ENCODE measurements at places on chromosomes 1 and 21.
A peak's percentile ranks its signal among the peaks of the same experiment; 100 is the strongest.

DNA sequence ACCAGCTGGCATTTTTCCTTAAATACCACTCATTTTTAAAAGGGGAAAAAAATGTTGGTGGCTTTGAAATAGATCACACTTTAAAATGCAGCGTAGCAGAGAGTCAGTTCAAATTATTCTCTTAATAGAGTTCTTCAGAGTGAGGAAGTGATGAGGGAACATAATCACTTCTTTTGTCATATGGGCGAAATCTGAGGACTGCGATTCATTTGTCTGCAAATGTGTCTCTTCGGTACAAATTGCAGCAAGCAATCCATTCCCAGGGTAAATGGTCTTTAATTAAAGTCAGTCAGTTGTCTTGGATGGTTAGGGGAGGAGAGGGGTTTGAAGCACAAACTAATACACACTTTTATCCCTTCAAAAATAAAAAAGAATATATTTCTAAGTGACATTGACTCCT is 86.0 kb upstream of the SELENON start:
- no peak for DNase-seq

DNA sequence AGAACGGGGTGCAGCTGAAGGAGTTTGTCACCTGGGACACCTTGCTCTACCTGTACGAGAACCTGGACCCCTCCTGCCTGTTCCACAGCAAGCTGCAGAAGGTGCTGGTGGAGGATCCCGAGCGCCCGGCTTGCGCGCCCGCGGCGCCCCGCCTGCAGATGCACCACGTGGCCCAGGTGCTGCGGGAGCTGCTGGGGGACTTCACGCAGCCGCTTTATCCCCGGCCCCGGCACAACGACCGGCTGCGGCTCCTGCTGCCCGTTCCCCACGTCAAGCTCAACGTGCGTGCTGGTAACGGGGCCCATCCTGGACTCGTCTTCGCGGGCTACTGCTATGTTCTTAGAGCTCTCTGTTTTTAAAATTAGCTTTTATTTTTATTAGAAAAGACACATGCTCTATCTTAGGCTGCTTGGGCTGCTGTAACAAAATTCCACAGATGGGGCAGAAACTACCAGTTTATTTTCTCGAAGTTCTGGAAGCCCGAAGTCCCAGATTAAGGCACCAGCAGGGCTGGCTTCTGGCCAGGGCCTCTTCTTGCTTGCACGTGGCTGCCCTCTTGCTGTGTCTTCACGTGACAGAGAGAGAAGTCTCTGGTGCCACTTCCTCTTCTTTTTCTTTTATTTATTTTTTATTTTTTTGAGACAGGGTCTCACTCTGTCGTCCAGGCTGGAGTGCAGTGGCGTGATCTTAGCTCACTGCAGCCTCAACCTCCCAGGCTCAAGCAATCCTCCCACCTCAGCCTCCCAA is 38.1 kb downstream of the TRPM2 start:
- no peak for DNase-seq

- DNase-seq = no peak
These were observed 20.7 kb downstream of the IGSF21 start for GRCh38 chr1:18128298-18128697.

DNA sequence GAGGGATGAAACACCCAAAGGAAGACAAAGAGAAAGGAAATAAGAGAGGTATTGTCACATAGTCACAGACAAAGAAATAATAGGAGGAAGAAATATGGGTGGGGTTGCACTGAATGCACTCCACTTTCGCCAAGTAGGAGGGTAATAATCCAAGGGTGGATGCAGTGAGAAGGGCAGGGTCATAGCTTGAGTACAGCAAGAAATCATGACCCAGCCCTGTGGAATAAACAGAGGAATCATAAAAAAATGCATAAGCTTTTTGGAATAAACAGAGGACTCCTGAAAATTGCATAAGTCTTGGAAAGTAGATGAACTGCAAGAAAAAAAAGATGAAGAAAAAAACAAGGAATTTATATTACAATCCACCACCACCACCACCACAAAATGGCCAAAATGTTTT is 53.1 kb upstream of the CD55 start:
- DNase-seq = no peak

- no peak for DNase-seq
These were observed 977 bp downstream of the PRPF3 start for GRCh38 chr1:150322310-150322709.

DNA sequence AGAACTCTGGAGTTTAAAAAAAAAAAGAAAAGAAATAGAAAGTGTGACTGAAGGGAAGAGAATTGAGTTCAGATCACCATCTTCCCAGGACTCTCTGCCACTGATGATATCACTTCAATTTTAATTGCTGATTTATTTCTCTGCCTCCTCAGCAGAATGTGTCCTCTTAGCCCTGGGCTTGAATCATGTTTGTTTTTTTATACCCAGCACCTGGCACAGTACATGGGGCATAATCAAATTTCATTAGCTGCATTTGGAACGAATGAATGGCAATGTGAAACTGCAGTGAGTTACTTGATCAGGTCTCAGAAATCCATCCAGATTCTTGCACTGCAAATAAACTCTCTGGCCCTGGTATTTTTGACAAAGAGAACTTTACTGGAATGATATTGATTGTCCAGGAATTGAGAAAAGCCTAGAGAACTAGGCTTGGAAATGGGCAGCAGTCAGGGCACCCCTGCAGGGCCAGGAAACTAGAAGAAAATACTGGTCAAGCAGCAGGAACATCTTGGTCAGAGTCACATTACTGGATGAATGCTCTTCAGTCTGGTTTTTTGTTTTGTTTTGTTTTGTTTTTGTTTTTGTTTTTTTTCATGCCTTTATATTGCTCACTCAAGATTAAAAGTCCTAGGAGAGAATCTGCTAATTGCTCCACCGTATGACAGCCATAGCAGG is 103.8 kb upstream of the FAM78B start:
- no peak for DNase-seq

DNA sequence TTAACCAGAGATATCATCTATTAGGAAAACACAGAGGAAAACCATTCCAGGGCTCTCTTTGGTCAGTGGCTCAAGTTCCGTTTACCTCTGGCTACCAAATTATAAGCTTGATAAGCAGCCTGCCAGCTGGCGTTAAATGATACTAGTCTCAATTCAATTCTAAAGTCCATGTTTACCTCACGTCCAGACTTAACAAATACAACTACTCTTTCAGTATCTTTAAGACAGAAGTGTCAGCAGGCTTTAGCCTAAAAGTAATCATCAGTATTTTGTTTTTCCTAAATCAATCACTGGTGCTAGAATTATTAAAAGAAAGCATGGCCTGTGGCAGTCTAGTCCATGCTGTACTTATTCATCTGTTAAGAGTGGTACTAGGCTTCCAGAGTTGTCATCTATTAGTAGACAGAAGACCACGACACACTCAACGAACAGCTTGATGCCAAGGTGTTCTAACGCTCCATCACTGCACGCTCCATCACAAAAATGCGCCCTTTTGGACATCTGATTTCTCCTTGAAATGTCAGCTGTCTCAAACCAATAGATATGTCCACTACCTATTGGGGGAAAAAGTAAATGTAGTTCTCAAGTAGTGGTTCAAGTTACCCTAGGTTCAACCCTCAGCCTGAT is 1.5 kb downstream of the IVNS1ABP start:
- DNase-seq = no peak

DNA sequence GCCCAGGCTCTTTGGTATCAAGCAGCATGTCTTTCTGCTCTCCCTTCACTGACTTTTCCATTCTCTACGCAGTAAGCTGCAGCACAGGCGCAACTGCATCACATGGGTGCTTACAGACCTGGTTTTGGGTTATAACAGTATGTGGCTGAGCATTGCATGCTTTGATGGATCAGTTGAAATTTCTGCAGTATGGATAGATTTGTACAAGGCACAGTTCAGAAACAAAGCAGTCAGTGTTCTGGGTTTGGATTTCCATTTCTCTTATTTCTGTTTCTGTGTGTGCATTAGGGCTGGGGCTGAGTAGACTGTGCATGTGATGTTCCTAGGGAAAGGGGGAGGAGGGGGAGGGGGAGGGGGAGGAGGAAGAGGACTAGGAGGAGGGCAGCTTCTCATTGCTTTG is 4.5 kb downstream of the FAM163A start:
- no peak for DNase-seq

DNA sequence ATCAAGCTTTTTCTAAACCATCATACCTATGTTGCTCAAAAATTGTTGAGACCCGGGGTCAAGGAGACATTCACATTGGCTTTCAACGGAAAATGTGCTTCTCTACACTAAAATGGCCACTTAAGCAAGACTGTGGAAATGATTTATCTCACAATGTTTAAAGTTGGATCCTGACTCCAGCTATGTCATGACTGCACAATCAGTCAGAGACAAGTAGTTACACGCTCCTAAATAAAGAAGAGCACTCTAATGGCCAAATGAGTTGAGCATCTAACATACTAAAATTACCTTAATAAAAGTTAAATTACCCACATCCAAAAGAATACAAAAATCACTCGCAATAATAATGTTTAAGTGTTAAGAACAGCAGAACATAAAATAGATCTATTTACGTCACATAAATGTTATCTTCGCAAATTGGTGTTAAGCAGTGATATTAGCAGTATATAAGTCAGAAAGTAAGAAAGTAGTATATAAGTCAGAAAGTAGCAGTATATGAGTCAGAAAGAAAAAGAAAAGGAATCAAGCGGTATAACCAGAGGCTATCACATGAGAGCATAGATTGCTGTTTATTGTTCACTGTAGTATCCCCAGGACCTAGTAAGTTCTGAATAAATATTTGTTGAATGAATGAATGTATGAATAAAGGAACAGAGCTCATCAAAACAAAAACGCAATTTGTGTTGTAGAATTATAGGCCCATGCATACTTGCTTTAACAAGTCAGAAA is 28.4 kb downstream of the ZNF281 start:
- DNase-seq = no peak

- no peak for DNase-seq
These were observed 1.5 kb downstream of the AK4 start for GRCh38 chr1:65149351-65150107.

DNA sequence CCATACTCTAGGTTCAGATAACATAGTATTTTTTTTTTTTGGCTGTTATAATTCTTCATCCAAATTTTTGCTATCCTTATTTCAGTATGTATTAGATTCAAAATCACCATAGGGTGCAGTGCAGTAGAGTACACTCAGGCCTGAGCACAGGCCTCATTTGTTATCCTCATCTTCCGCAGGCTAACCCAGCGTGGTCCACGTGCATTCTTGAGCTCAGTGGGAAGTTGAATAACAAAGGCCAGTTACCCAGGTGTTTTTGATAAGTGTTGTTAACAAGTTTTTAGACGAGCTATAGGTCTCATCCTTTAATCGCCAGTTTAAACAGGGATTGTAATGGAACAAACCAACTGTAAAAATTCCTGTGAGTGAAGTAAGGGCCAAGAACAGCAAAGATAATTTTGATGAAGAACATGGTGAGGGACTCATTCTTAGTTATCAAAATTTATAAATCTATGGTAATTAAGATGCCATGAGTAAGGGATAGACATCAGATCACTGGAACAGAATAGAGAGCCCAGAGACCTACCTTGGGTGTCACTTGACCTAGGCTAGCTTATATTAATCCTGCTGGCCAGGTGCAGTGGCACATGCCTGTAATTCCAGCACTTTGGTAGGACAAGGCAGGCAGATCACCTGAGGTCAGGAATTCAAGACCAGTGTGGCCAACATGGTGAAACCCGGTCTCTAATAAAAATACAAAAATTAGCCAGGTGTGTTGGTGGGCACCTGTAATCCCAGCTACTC is 22.0 kb downstream of the FLVCR1 start:
- no peak for DNase-seq

- no peak for DNase-seq
These were observed 861.1 kb upstream of the ADAMTS5 start for GRCh38 chr21:27827972-27828371.

- no peak for DNase-seq
These were observed 205.7 kb downstream of the NCAM2 start for GRCh38 chr21:21203822-21204339.

- DNase-seq = no peak
These were observed 16.1 kb downstream of the USP1 start for GRCh38 chr1:62452951-62453350.

DNA sequence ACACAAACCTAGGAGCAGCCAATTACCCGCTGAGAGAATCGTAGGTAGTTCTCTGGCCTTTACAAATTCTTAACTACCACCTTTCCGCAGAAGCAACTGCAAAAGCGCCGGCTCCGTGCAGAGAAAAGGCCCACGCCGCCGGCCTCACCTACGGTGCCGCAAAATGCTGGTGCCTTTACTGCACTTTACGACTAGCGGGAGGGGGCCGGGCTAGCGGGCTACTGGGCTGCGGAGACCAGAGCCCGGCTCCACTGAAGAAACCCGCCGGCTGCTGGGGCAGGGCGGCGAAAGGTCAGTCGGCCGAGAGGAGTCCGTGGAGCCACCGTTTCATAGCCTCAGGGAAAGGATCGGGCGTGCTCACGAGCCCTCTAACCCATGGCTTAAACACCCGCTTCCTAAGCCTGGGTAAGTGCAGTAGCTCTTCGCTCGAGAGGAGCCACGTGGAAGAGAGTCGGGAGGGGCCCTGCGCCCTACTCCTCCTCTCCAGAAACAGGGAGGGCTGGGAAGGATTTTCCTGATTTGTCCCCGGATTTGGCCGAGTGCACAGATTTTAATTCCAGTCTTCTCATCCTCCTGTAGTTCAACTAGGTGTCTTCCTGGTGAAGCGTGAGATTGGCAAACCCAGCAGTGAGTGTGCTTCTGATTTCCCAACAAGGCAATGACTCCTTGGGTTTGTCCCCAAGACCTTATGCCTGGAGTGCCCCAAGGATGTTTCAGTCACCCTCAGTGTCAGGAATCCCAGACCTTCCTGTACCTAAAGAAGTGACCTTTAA is at the start of gene DPH5:
DPH5 (minus strand) TSS at position 128 of the 773 bp plus-strand sequence. CDS start 341 bp downstream, outside the sequence.
- peak; percentile 89 for DNase-seq

DNA sequence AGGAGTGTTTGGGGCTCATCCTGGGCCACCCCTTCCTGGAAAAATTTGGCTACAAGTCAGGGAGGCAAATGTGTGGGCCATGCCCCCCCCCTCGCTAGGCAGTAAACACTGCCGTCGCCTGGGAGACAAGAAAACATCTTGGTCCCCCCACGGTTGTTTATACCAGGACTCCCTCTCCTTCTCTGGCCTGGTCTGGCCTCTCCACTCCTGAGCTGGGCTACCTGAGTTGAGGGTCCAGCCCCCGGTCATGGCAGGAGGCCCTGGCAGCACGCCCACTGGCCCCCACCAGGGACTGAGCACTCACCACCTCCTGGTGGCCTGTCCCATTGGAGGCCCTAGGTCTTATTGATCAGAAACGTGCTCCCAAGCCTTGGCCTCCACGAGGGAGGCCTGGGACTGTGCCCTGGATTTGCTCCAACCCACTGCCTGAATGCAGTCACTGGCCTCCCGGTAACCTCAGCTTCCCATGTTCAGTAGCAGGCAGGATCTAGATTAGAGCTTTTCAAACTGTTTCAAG is 15.8 kb downstream of the KCNQ4 start:
- DNase-seq = no peak

DNA sequence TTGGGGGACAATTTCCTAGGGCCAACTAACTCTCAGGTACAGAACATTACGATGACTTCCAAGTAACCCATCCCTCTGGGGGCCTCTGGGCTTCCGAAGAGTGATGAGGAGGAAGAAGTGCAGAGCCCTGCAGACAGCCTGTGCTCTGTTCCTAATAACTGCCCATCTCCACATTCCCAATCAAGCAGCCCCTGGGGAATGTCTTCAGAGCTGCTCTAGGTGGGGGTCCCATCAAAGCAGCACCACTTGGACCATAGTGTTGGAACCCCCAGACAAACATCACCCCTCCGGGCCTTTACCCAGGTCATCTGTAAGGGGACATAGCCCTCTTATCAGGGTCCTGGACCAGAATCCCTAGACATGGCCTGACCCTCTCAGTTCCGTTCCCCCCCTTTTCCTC is 357.3 kb downstream of the NPHP4 start:
- DNase-seq = no peak

GRCh38 chr1:246932366-246932700 is 585 bp upstream of the AHCTF1 start:
- DNase-seq = no peak

- no peak for DNase-seq
These were observed 302.7 kb downstream of the SIPA1L2 start for GRCh38 chr1:232327269-232327668.

Measured in neural crest cell (in vitro differentiated cells).